ENCODE measurements at places on chromosomes 11 and 22.
A peak's percentile ranks its signal among the peaks of the same experiment; 100 is the strongest.

DNA sequence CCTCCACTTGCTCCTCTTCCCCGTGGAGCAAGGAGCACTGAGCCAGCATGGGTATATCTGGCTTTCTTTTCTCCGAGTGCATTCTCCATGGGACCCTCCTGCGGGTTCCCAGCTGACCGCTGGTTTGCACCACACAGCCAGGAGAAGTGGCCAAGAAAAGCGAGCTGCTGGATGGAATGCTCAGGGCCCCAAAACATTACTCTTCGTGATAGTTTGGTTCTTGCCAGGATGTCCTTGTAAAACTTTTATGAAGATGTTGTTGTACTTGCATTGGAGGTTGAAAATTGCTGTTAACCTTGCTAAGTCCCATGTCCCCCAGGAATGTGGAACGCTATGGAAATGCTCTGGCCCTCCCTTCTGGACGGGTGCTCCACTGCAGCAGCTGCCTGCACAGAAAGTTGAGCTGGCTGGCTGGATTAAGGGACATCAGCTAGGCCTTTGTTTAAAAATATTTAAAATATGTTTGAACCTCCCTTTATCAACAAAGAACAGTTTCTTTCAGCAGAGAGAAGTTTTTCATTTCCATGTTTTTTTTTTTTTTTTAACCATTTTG is 68.7 kb downstream of the ZNRF3 start:
- DNase-seq = no peak

DNA sequence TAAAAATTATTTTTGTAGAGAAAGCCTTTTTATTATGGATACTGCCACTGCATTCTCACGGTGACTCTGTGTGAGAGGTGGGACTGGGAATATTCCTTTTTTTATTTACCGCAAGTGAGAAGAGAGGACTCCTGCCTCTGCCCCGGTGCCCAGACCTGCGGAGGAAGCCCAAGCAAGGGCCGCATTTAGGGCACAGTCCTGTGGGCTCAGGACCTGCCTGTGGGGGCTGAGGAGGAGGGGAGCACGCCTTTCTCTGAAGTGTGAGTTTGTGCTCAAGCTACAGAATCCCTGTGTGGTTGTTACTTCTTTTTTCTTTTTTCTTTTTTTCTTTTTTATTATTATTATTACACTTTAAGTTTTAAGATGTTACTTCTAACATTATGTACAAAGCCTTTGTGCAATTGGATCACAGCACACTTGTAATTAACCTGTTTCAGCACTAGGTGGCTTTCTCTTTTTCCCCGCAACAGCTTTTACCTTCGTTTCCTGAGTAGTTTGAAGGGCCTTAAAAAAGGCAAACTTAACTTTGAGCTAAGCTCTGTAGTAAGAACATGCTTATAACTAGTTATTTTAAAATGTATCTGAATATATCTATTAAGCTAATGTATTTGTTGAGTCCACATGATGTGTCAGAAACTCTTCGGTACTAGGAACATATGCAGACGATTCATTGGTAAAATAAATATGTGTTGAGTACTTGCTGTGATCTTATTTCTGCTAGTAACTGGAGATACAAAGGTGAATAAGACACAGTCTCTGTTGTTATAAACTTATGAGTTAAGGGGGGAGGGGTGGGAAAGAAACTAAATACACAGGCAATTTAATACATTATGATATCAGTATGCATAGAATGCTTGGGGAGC is 18.3 kb downstream of the AMOTL1 start:
- DNase-seq = no peak

DNA sequence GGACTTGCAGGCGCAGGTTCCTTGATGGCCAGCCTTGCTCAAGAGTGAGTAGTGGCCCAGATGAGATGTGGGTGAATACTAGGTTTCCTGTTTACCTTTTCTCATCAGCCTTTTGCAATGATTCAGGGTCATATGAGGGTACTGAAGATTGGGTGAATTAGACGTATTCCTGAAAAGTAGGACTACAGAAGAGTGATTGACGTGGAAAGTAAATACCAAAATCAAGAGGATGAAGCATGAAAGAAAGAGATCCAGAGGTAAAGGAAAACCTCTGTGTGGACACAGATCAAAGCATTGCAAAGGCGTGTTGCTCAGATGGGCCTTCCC is 59.9 kb downstream of the CYB5R2 start:
- DNase-seq = no peak

GRCh38 chr11:36567694-36568093 is at the start of gene RAG1:
Gene RAG1 (plus strand): TSS chr11:36568007. CDS start chr11:36573305, 5,298 bp downstream.
- DNase-seq = no peak

- DNase-seq = no peak
Observed at GRCh38 chr11:76443268-76443980, 1.4 kb upstream of the EMSY start.

DNA sequence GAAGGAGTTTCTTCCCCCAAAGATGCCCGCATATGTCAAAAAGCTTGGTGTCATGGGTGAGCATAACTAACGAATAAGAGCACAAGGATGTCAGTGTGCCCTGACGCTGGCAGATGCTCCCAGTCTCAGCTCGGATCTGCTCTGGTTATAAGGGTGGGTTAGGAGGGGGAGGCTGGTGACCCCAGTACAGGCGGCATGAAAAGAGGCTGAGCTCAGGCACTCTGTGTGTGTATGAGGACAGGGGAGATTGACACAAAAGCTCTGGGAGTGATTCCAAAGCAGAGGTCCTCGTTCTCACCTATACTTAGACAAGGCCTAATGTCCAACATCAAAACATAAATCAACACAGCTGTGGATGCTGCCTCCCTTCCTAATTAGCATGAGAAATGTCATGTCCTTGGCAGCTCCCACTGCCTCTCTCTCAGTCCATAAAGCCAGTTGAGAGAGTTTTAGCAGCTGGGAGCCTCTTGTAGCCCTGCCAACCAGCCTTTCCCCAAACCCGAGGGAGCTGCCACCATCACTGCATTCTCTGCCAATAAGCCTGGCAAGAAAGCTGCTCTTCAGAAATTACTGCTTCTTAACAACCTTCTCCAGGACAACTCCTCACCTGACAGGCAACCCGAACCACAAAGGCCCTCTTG is 59.8 kb downstream of the SC5D start:
- DNase-seq = no peak

GRCh38 chr11:83480811-83481210 is 194.6 kb upstream of the CCDC90B start:
- no peak for DNase-seq

GRCh38 chr11:134233729-134234179 is 9.3 kb downstream of the VPS26B start:
- DNase-seq = no peak

GRCh38 chr22:49324527-49325491 is 502.9 kb downstream of the BRD1 start:
- no peak for DNase-seq

- DNase-seq = no peak
Observed at GRCh38 chr11:117492578-117493251, 165.1 kb downstream of the CEP164 start.

DNA sequence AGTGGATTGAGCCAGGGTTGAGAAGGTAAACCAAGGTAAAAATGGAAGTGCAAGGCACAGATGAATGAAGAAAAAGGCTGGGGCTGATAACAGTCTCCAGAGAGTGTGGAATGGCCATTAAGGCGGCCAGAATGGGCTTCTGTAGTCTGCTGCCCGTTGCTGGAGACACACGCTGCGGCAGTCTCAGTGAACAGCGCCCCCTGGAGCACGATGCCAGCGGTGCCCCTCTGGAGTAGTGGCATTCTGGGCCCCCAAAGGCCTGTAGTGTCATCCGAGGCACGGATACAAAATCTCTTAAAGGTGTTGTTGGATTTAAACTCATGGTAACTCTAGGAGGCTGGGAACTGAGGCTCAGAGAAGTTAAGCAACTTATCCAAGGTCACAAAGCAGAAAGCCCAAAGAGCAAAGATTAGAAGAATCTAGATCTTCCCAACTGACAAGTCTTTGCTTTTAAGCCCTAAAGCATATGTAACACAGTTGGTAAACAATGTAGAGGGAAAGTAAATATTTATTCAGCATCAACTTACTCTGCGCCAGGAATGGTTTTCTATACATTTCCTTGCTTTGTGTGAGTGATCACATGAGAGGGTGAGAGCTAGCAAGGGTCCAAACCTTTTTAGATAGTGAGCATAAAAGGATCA is 18.2 kb downstream of the KCNJ1 start:
- DNase-seq = peak; percentile 35

GRCh38 chr11:103887001-103887658 is 149.3 kb upstream of the DDI1 start:
- DNase-seq = no peak

DNA sequence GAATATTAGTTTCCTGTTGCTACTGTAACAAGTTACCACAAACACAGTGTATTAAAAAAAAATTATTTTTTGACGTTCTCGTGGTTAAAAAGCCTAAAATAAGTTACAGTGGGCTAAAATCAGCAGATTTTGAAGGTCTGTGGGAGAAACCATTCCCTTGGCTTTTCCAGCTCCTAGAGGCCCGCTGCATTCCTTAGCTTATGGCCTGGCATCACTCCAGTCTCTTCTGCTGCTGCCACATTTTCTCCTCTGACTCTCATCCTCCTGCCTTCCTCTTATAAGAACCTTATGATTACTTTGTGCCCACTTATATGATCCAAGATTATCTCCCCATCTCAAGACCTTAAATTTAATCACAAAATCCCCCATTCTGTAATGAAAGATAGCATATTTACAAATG is 392.7 kb downstream of the GUCY1A2 start:
- DNase-seq = no peak

GRCh38 chr22:44220727-44221680 is 40.3 kb downstream of the PARVG start:
- no peak for DNase-seq

DNA sequence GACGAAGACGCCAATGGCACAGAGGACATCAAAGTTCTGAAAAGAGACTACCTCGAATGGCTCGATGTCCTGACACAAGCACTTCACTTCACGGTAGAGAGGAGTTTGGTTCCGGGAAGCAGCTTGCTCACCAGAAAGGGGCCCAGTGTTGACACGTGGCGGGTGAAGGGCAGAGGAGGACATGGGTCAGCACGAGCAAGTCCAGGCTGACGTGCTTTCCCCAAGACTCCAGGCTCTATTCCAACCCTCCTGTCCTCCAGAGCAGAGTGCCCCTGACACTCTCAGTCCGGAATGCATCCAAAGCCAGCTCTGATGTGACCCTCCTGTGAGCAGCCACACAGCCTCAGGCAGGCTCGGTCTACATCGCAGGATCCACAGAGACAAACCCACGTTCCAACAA is 77.5 kb upstream of the BID start:
- DNase-seq = no peak

GRCh38 chr11:33500861-33501479 is 199.7 kb downstream of the C11orf91 start:
- DNase-seq = no peak

DNA sequence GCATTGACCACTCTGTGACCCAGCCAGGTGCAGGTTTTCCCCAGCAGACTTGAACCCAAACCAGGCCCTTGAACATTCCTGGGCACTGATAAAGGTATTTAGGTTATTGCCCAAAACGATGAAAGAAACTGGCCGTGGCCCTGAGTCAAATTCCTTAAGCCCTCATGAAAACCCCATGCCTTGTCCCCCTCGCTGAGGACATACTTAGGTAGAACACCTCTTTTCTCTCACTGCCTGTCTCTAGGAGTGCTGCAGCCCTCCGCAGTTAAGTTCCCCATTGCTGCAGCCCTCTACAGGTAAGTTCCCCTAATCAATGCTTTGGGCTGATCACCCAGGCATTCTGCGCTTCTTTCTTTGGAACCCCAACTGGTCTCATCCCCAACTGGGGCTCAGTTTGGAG is 961.6 kb downstream of the TBC1D22A start:
- DNase-seq = no peak

DNA sequence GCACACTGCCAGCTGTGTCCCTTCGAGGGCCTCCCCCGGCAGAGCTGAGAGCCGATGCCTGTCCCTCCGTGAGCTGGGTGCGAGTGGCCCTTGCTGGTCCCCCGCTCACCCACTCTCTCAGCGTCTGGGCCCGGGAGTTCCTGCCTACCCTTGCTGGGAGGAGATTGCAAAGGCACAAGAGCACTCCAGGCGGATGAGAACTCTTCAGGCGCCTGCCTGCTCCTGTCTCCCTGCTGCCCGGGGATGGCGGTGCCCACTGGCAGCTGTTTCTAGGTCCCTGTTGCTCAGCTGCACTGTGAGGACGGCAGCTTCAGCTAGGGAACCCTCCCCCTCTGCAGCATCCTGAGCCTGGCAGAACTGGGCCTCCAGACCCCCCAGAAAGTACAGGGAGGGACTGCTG is 61.1 kb downstream of the FLRT1 start:
- no peak for DNase-seq

GRCh38 chr11:14977101-14977880 is 5.1 kb upstream of the CALCA start:
- no peak for DNase-seq

GRCh38 chr11:36622431-36623136 is 24.5 kb upstream of the RAG2 start:
- no peak for DNase-seq

GRCh38 chr11:78161962-78162371 is 22.5 kb upstream of the ALG8 start:
- DNase-seq = no peak

DNA sequence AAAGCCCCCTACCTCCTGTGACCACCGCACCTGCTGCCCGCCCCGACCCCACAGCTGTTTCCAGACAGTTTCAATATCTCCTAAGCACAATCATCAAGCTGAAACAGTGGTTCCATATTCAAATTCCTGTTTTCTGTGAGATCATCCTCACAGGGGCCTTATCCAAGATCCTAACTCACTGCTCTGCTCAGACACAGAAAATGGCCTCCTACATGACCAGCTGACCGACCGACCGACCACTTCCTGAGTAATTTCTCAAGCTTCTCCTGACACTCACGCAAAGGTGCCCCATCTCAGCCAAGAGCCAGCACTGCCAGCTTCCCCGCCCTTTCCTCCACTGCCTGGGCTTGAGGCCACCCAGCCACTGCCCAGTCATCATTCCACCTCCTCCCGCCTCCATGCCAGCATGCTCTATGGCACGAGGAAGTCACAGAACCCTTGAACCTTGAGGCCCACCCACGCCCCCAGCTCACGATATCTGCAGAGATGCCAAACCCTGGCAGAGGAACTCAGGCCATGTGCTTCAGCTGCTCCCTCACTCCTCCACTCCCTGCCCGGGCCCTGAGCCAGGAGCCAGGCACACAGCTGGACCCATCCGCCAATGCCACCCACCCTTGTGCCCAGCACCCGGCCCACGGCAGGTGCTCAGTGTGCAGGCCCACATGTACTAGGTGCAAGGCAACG is 14.0 kb downstream of the KIAA0930 start:
- DNase-seq = no peak

DNA sequence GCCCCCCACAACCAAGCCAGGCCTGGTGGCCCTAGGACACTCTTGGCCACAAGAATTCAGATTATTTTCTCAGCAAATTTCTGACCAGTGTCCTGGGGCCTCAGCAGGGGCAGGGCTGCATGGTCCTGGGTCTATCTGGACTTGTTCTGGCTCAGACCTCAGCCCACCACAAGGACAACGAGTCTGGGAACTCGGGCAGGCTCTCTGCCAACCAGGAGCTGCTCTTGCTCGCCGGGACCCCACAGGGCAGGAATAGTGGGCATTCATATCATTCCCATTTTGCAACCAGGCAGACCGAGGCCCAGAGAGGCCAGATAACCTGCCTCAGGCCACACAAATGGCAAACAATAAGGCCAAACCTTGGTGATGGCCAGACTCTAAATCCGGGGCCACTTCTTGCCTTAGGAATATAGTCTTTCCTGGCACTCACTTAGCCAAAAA is 75.4 kb upstream of the WNT7B start:
- DNase-seq = no peak

- DNase-seq = no peak
Observed at GRCh38 chr22:17091851-17092250, 7.1 kb downstream of the IL17RA start.

- DNase-seq = no peak
Observed at GRCh38 chr11:114358716-114359115, 41.6 kb downstream of the C11orf71 start.
